ENCODE measurements at places on chromosomes 2 and 18. TPM values are rescaled to one million over a fixed set of nuclear protein-coding genes. Genes with fewer than 3 reads are reported as not detected.

DNA sequence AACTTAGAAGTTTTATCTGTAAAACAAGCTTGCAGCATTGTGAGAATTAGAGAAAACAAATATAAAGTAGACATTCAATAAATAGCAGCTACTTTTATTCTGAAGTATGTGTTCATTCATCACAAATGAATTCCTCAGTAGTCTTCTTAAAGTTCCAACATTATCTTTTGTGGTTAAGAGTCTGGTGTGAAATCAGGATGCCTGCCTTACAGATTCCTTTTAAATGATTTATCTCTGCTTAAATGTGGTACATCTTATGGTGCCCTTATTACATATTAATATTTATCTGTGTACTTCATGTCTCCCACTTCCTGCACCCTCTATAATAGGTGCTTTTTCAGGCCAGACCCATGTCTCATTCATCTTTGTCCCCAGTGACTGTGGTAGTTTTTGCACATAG, 595.0 kb downstream of the STK39 start:
- H3K36me3 ChIP-seq: no peaks in the 10 kb centered on the region
- no peak overlapping the region for H3K4me3 ChIP-seq
- H3K27ac ChIP-seq: no peak overlapping the region
- DNase-seq: no peak
- H3K4me1 ChIP-seq: no peaks in the 10 kb centered on the region

GRCh38 chr18:62338446-62339105, 13.5 kb downstream of the TNFRSF11A start:
- peaks cover 6% of the 10 kb centered on the region for H3K36me3 ChIP-seq
- no peak overlapping the region for H3K4me3 ChIP-seq
- peak overlapping the region; percentile 86 for H3K27ac ChIP-seq
- H3K4me1 ChIP-seq: peaks cover 27% of the 10 kb centered on the region
- DNase-seq: no peak

GRCh38 chr2:96832754-96833507, 10.9 kb downstream of the ANKRD23 start:
- H3K27ac ChIP-seq: no peak overlapping the region
- peaks cover 2% of the 10 kb centered on the region for H3K4me1 ChIP-seq
- no peak overlapping the region for H3K4me3 ChIP-seq

Gene KCNS3
- total RNA-seq: not detected

Gene SCN7A
- not detected for total RNA-seq

Gene ATRAID
- 109 TPM for total RNA-seq

Gene VAMP8
- total RNA-seq: 90.9 TPM

Gene RAB27B
- 0.45 TPM for total RNA-seq
